ENCODE measurements at places on chromosomes 11 and 22.

GRCh38 chr11:765025-765801 lies 12.1 kb downstream of the GATD1 start:
- DNase-seq, result peak; percentile 62

DNA sequence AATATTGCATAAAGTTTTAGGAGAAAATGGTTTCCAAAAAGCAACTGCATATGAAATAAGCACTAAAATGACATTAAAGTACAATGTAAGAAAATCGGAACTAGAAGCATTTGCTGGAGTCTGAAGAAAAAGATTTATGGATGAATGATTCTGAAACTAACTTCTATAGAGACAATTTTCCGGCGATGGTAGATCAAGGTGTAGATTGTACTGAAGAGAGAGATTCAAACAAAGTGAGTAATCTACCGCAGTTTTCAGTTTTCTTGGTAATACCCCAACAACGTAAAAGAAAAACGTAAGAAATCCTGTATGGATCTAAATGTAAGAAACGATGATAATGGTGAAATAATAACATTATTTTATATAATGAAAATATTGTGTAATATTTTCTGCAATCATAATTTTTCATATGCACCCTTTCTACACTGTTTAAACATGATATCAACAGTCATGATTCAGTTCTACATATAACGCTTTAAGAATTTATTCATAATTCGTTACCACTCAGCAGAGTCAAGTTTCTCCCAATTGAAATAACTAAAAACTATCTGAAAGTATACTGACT lies 1.8 kb upstream of the CDPF1 start:
- DNase-seq, result no peak

- DNase-seq, result no peak
These were observed 6.0 kb upstream of the MAPK11 start for GRCh38 chr22:50276143-50276542.

- peak; percentile 76 for DNase-seq
These were observed 56.3 kb upstream of the ADSL start for GRCh38 chr22:40289991-40290459.

GRCh38 chr22:17087498-17088131 lies 2.8 kb downstream of the IL17RA start:
- peak; percentile 52 for DNase-seq

GRCh38 chr11:107785401-107785800 lies 73.2 kb downstream of the SLC35F2 start:
- DNase-seq, result peak; percentile 63

GRCh38 chr11:100031973-100032372 lies 655.1 kb upstream of the ARHGAP42 start:
- no peak for DNase-seq

DNA sequence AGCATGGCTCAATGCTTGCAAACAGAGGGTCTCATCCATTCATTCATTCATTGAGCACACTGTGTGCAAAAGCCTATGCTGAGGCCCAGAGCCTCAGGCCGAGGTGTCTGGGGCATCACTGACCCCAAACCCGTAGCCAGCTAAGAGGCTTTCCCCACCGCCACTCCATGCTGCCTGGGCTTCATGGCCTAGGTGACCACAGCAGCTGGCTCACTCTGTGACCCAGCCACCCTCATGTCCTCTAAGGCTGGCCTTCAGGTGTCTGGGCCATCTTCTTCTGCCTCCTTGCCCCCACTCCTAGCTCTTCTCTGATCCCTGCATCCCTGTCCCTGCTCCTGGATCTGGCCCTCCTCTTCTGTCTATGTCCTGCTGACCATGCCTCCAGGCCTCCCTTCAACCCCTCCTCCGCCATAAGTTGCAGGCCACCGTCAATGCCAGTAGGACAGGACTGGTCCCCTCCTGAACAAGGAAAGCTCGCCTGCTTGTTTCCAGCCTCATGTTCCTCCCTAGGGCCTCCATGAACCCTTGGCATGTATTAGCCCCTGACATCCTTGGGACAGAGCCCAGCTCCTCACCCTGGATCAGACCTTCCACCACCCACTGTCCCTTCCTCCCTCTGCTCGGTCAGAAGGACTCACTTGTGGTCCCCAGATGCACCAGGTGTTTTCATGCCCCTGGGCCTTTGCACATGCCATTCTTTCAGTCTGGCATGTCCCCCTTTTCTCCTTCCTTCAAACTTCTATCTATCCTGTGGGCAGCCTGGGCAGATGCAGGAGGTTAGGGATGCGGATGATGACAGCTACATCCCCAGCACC lies 92.8 kb downstream of the MYEOV start:
- DNase-seq, result no peak

GRCh38 chr22:29541845-29542244 lies 11.7 kb downstream of the THOC5 start:
- DNase-seq, result no peak

DNA sequence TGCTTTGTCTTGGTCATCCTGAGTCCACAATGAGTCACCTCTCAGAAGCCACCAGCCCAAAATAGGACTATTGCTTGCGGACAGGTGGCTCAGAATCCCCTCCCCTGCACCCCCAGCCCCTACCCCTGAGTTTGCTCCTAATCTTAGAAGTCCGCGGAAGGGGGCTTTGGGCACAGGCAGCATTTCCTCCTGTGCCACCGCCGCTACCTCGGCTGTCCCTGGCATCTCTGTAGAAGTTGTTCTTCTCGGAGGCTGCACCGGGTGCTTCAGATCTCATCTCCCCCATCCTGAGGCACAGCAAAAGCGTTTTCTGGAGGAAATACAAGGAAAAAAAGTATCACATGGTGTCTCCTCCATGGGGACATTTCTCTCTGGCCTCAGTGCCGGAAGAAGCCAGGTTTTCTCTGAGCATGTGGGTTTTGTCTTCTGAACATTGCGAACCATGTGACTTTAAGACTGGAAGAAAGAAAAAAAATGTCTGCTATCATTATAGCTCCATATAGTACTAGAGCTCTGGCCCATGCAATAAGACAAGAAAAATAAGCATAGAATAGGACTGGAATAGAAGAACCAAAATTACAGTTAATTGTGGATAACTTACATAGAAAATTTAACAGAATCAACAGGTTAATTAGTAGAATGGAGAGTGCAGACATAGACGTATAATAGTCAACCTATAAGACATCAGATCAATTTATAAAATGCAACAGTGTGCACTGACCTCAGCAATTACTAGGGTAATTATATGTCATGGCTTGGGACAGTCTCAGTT lies 63.2 kb downstream of the SHISAL1 start:
- no peak for DNase-seq

DNA sequence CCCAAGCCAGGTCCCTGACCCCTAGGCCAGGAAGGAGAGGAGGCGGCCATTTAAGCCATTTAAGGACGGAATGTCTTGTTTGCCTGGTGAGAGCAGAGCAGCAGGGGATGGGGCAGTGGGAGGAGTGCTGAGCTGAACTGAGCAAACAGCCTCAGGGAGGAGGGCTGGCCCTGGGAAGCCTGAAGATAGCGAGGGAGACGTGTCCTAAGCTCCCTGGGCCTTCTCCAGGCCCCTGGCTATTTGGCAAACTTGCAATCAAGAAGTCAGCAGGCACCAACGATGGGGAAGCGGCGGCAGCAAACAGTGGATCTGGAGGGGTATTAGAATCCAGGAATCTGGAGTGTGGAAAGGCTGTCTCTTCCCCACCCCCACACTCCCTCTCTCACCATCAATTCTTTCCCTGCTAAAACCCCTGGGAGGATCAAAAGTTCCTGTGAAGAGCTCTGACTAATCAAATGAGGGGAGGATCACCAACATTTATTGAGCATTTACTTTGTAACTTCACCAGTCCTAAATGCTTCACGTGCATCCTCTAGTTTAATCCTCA lies 8.8 kb downstream of the BCL9L start:
- no peak for DNase-seq

- DNase-seq, result no peak
These were observed 114.4 kb upstream of the NARS2 start for GRCh38 chr11:78689101-78689500.

- DNase-seq, result no peak
These were observed 165.7 kb downstream of the CADM1 start for GRCh38 chr11:115338476-115338875.

- no peak for DNase-seq
These were observed 582.6 kb upstream of the TENM4 start for GRCh38 chr11:80023386-80023785.

DNA sequence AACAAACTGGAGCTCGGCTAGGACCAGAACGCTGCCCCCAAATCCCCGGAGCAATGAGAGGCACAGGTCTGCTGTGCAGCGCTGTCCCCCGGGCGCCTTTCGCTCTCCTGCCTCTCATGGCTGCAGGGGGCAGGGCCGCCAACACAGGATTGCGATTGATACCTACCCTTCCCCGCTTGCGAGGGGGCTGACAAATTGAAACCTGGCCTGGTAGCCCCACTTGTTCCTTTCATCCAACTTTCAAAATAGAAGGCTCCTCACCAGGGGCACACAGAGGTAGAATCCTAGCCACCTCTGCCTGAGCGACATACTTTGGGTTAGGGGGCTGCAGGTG lies 642 bp upstream of the CASTOR1 start:
- DNase-seq, result no peak

GRCh38 chr22:19287076-19287707 lies 4.3 kb downstream of the CLTCL1 start:
- DNase-seq, result no peak

DNA sequence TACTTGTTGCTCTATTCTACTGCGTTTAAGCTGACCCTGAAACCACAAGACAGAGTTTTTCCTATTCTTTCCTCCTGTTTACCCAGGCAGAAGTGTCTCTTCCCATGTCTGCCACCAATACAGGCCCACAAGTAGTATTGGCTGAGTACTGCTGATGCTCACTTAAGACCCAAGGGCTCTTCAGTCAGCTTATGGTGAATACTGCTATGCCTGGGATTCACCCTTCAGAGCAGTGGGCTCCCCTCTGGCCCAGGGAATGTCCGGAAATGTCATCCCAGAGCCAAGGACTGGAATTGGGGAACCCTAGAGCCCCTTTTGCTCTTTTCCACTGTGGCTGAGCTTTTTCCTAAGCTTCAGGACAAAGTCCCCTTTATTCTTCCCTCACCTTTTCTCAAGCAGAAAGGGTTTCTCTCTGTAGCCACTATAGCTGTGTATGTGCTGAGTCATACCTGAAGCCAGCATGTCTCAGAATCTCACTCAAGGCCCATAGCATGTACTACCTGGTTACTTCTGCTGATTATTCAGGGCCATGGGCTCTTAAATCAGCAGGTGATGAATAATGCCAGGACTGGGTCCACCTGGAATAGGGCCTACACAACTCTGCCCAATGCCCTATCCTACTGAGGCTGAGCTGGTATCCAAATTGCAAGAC lies 745.8 kb upstream of the ANO5 start:
- no peak for DNase-seq

DNA sequence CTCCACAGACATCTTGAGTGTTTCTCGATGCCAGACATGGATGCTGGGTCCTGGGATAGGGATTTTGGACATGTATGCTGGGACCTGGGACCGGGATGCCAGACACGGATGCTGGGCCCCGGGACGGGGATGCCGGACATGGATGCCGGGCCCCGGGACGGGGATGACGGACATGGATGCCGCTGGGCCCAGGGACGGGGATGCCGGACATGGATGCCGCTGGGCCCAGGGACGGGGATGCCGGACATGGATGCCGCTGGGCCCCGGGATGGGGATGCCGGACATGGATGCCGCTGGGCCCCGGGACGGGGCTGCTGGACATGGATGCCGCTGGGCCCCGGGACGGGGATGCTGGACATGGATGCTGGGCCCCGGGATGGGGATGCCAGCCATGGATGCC lies 97.1 kb upstream of the NNMT start:
- no peak for DNase-seq

- no peak for DNase-seq
These were observed 120.4 kb upstream of the GRIA4 start for GRCh38 chr11:105489446-105489845.

DNA sequence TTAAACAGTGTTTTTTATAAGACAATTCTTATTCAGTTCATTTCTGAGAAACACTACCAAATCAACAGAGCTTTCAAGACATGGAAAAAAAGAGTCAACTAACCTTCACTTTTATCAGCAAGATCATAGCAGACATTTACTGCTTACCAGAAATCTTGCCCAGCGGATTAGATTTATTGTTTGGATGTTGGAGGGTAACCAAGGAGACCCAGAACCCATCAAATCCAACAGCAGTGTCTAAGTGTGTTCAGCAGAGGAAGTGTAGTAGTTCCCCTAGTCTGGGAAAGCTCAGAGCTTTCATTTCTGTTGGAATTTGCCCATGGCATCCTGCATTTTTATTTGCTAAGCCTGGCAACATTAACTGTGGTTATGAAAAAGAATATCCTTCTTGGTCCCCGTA lies 2.4 kb upstream of the PGM2L1 start:
- no peak for DNase-seq

GRCh38 chr11:30131535-30131934 lies 99.3 kb upstream of the FSHB start:
- DNase-seq, result no peak

- DNase-seq, result no peak
These were observed 482.0 kb downstream of the KCNA4 start for GRCh38 chr11:29534836-29535235.

GRCh38 chr11:29781268-29781667 lies 235.6 kb downstream of the KCNA4 start:
- DNase-seq, result no peak

DNA sequence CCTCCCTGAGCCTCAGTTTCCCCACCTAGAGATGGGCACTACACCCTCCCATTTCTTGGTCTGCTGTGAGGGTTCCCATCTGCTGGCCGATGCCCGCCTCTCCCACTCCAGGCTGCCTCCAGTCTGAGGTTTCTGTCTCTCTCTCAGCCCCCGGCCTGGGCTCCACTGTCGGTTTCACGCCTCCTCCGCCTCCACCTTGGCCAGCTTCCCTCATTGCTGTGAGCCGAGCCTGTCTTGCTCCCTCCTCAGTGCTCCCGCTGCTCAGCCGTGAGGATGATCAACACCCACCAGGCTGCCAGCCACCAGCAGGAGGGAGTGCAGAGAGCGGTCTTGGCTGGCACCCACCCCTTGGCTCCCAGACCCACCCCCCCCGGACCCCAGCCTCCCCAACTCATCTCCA lies 61.0 kb downstream of the CYTH4 start:
- no peak for DNase-seq

DNA sequence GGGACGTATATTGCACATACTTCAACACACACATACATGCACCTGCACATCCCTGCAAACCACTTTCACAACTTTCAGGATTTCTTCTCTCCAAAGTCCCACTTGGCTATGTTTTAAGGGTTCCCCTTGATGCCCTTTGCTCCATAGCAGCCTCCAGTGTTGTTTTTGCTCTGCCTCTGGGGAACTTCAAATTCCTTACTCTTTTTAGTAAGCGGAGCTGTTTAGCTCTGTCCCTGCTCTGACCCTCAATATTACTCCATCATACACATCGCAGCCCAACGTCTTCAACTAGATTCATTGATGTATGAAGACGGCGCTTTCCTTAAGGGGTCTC lies 18.3 kb downstream of the PRR5L start:
- no peak for DNase-seq

GRCh38 chr11:111049131-111049530 lies 196.4 kb upstream of the POU2AF2 start:
- DNase-seq, result no peak

- no peak for DNase-seq
These were observed 287.2 kb downstream of the TMEM135 start for GRCh38 chr11:87324817-87325489.

All from stimulated activated CD4-positive, alpha-beta T cell treated with anti-CD3 and anti-CD28 coated beads, Interleukin-4, amount 100 ng/mL, for 24 hours (primary cell).